Gastroesophageal sphincter (tissue), 4 donors: ENCODE measurements at places on chromosomes 7 and 10.

GRCh38 chr10:22722626-22723169 lies 8.3 kb upstream of the PIP4K2A start:
- H3K27ac ChIP-seq: no peak overlapping the region
- H3K4me1 ChIP-seq: no peaks in the 10 kb centered on the region
- H3K36me3 ChIP-seq: no peaks in the 10 kb centered on the region

DNA sequence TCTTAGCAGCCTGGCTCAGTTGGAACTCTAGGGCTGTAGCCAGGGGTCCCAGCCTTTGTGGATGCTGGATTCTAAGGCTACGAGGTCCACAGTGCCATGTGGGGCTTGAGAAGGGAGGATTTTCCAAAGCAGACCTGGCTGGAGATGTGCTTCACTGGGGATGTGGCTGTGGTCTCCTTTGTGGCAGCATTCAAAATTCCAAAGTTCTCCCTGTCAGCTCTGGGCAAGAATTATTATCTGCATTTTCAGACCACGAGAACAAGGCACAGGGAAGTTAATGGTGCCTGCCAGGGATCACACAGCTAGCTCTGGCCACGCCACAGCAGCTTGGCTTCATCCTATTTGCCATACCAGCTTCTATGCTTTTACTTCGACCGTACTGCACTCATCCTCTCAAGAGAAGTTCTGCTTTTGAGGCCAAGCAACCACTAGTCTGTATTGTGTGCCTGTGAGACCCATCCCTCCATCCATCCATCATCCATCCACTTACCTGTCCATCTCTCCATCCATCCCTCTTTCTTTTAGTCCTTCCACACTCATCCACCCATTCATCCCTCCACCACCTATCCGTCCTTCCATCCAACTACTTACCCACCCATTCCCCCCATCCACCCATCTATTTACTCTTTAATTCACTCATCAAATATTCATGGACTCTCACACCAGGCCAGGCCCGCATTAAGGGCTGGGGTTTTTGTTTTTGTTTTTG lies 71.5 kb downstream of the ZMIZ1 start:
- H3K27ac ChIP-seq: peak overlapping the region; percentile 82
- H3K36me3 ChIP-seq: no peaks in the 10 kb centered on the region
- H3K4me3 ChIP-seq: no peak overlapping the region
- no peak for ATAC-seq
- peaks cover 100% of the 10 kb centered on the region for H3K4me1 ChIP-seq
- H3K27me3 ChIP-seq: no peaks in the 10 kb centered on the region

DNA sequence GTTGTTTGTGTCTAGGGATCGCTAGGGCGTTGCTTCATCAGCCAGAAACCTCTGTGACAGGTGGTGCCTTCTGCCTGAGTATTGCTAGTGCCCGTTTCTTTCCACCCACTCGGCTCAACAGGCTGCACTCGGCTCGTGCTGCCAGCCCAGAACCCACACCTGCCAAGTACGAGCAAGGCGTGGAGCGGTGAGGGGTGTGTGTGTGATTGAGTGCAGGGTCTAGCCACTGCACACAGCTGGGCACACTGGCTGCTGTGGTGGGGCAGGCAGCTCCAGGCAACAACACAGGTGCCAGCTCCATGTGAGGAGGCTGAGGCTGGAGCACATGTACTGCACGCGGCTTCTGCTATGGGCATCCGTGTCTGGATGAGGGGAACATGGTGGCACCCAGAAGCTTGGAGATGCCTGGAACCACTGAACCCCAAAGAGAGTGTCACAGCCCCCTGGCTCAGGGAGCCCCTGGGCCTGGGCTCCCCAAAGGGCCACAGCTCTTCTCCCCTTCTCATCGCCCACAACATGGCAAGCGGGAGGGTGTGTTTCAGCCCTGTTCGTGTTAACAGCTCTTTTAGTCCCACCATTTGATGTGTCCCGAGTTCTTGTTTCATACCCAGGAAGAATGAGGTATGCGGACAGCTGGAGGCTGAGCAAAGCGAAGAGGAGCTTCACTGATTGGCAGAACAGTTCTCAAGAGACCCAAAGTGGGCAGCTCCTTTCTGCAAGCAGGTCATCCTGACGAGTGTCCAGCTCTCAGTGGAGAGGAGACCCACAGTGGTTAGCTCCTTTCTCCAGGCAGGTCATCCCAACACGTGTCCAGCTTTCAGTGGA lies 78.1 kb downstream of the HDAC9 start:
- no peak overlapping the region for H3K27ac ChIP-seq
- no peak for ATAC-seq

DNA sequence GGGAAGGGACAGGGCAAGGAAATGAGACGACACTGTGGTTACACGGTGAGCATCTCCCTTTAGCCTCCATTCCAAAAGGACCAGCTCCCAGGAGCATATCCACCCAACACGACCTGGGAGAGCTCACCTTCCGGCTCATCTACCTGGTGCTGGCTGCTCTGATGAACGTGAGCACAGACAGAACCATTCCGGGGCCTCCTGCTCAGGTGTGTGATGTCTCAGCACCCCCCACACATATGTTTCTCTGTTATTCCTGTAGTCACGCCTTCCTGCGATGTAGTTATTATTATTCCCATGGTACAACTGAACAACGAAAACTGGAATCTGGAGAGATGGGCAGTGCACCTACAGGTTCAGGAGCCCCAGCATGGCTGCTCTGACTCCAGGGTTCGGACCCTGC lies 20.5 kb upstream of the GPR26 start:
- H3K4me3 ChIP-seq: no peak overlapping the region
- ATAC-seq: no peak
- no peaks in the 10 kb centered on the region for H3K4me1 ChIP-seq

DNA sequence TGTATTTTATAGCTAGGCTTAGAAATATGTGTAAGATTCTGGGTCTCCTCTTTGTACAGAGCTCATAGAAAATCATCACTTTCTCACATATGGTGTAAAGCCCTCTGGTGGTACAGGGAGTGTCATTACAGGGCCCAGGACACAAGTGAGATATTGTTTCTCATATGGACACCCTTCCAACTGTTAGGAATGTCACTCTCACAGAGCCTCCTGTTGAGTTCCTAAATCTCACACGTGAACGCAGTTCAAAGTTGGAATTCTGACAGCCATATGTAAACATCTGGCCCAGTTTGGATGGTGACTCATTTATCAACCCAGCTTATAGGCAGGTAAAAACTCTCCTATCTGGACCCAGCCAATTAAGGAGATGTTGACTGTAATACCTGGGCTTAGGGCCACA lies 35.4 kb upstream of the ZNF107 start:
- no peaks in the 10 kb centered on the region for H3K36me3 ChIP-seq
- H3K4me1 ChIP-seq: peaks cover under 1% of the 10 kb centered on the region

- no peak overlapping the region for H3K4me3 ChIP-seq
- H3K27me3 ChIP-seq: no peaks in the 10 kb centered on the region
- H3K4me1 ChIP-seq: peaks cover 4% of the 10 kb centered on the region
- no peaks in the 10 kb centered on the region for H3K36me3 ChIP-seq
- no peak overlapping the region for H3K27ac ChIP-seq
- ATAC-seq: no peak
Measured at GRCh38 chr10:94361171-94361794, 1.5 kb downstream of the NOC3L start.

- no peaks in the 10 kb centered on the region for H3K36me3 ChIP-seq
- peaks cover 31% of the 10 kb centered on the region for H3K27me3 ChIP-seq
- H3K4me1 ChIP-seq: peaks cover 5% of the 10 kb centered on the region
- ATAC-seq: no peak
- no peak overlapping the region for H3K4me3 ChIP-seq
- no peak overlapping the region for H3K27ac ChIP-seq
Measured at GRCh38 chr7:29189743-29190201, 4.8 kb upstream of the CHN2 start.

DNA sequence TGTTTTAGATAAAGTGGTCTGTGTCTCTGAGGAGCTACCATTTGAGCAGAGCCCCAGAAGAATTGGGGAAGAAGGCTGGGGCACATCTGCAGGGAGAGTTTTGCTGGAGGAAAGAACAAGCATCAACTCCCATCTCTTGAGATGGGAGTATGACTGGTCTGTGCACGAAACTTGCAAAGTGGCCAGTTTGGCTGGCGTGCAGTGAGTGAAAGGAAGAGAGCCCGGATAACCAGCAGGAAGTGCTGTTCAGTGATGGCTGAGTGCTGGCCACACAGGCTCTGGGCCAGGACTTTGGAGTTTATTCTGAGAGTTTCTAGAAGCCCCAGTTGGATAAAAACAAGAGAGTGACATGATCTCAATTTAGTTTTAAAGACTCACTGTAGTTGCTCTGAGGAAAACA lies 34.4 kb upstream of the SVIL start:
- no peak overlapping the region for H3K4me3 ChIP-seq
- peak overlapping the region; percentile 51 for H3K27ac ChIP-seq
- H3K36me3 ChIP-seq: peaks cover 21% of the 10 kb centered on the region
- H3K27me3 ChIP-seq: no peaks in the 10 kb centered on the region
- ATAC-seq: peak; percentile 65

GRCh38 chr7:150580638-150581394 lies 13.6 kb downstream of the GIMAP4 start:
- H3K27ac ChIP-seq: no peak overlapping the region
- H3K27me3 ChIP-seq: no peaks in the 10 kb centered on the region
- ATAC-seq: no peak
- no peaks in the 10 kb centered on the region for H3K4me1 ChIP-seq
- H3K36me3 ChIP-seq: no peaks in the 10 kb centered on the region

- ATAC-seq: no peak
- no peaks in the 10 kb centered on the region for H3K27me3 ChIP-seq
- H3K4me1 ChIP-seq: no peaks in the 10 kb centered on the region
- H3K4me3 ChIP-seq: no peak overlapping the region
- no peaks in the 10 kb centered on the region for H3K36me3 ChIP-seq
Measured at GRCh38 chr10:1824928-1825327, 87.6 kb upstream of the ADARB2 start.

GRCh38 chr10:110992006-110992800 lies 72.8 kb downstream of the SHOC2 start:
- H3K4me3 ChIP-seq: no peak overlapping the region
- no peaks in the 10 kb centered on the region for H3K4me1 ChIP-seq
- no peak for ATAC-seq
- no peaks in the 10 kb centered on the region for H3K27me3 ChIP-seq
- no peak overlapping the region for H3K27ac ChIP-seq
- H3K36me3 ChIP-seq: no peaks in the 10 kb centered on the region

GRCh38 chr10:87750001-87750671 lies 67.9 kb downstream of the ATAD1 start:
- H3K36me3 ChIP-seq: peaks cover 35% of the 10 kb centered on the region
- H3K4me3 ChIP-seq: no peak overlapping the region
- no peaks in the 10 kb centered on the region for H3K27me3 ChIP-seq
- peak overlapping the region; percentile 23 for H3K27ac ChIP-seq
- no peaks in the 10 kb centered on the region for H3K4me1 ChIP-seq

- H3K4me3 ChIP-seq: no peak overlapping the region
- no peaks in the 10 kb centered on the region for H3K4me1 ChIP-seq
Measured at GRCh38 chr7:118158766-118159165, 25.2 kb upstream of the LSM8 start.

DNA sequence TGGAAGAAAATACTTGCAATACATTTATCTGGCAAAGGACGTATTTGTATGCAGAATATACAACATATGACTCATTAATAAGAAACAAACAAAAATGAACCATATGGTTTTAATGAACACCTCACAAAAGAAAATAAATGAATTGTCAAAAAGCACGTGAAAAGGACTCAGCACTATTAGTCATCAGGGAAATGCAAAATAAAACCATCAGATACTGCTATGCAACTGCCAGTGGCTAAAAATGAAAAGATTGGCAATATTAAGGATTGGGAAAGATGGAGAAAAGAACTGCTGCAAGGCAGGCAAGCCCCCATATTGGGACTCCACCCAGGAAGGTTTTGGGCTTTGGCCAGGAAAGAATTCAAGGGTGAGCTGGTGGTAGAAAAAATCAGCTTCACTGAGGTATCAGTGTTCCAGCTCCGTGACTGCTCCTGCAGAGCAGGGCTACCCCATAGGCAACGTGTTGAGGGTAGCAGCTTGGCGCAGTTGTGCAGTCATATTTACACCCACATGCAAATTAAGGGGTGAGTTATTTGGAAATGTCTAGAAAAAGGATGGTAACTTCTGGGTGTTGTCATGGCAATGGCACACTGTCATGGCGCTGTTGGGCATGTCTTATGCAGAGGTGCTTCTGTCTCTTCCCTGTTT lies 72.7 kb downstream of the CUBN start:
- no peaks in the 10 kb centered on the region for H3K4me1 ChIP-seq
- no peaks in the 10 kb centered on the region for H3K27me3 ChIP-seq
- H3K4me3 ChIP-seq: no peak overlapping the region
- ATAC-seq: no peak
- H3K36me3 ChIP-seq: no peaks in the 10 kb centered on the region

DNA sequence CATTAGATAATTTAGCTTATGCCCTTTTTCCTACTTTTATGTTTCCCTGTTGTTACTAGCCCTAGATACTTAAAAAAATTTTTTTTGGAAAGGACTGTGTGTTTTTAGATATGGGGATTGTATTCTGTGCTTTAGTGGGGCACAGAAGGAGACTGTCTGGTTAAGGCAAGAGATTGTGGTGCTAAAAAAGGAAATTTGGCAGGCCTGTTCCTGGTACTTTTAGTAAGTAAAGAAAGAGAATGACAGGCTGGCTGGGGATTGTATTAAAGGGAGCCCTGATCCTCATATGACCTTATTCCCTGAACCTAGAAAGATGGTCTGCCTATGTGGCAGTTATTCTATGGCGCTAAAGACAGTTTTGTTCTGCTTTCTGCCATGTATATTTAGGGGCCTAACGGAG lies 74.8 kb downstream of the AUTS2 start:
- peaks cover 7% of the 10 kb centered on the region for H3K4me1 ChIP-seq
- ATAC-seq: no peak
- H3K27me3 ChIP-seq: no peaks in the 10 kb centered on the region
- no peak overlapping the region for H3K4me3 ChIP-seq
- no peak overlapping the region for H3K27ac ChIP-seq
- H3K36me3 ChIP-seq: no peaks in the 10 kb centered on the region

GRCh38 chr7:42426163-42426562 lies 189.2 kb upstream of the GLI3 start:
- no peak overlapping the region for H3K27ac ChIP-seq
- H3K36me3 ChIP-seq: no peaks in the 10 kb centered on the region
- no peak for ATAC-seq
- no peak overlapping the region for H3K4me3 ChIP-seq
- no peaks in the 10 kb centered on the region for H3K27me3 ChIP-seq

GRCh38 chr10:122475591-122476332 lies 14.4 kb downstream of the HTRA1 start:
- H3K4me1 ChIP-seq: no peaks in the 10 kb centered on the region
- no peak overlapping the region for H3K4me3 ChIP-seq
- no peaks in the 10 kb centered on the region for H3K27me3 ChIP-seq
- ATAC-seq: no peak

- H3K36me3 ChIP-seq: no peaks in the 10 kb centered on the region
- H3K27ac ChIP-seq: no peak overlapping the region
- no peak overlapping the region for H3K4me3 ChIP-seq
- H3K4me1 ChIP-seq: no peaks in the 10 kb centered on the region
Measured at GRCh38 chr10:93266858-93267257, 193.2 kb downstream of the CYP26A1 start.

DNA sequence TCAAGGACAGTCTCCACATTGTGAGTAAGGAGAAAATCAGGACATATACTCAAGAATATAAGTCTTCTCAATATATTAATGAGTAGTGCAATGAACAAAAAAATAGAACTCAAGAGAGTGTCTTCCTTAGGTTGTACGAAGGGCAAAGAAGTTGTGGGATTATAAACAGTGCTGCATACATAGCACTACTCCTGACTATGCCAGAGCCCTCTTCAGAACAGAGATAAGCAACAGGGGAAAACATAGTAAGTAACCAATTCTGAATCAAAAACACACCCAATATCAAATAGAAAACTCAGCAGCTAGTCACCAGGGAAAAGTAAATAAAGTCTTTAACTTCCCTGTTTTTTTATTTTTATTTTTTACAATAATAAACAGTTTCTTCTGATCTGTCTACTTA lies 10.6 kb downstream of the ARHGAP21 start:
- H3K36me3 ChIP-seq: no peaks in the 10 kb centered on the region
- no peaks in the 10 kb centered on the region for H3K27me3 ChIP-seq
- no peak for ATAC-seq
- H3K4me1 ChIP-seq: peaks cover 73% of the 10 kb centered on the region
- no peak overlapping the region for H3K27ac ChIP-seq
